ENCODE measurements at places on chromosomes 11 and 22.

- no peak for DNase-seq
These were observed 17.0 kb downstream of the PIM3 start for GRCh38 chr22:49977578-49977977.

DNA sequence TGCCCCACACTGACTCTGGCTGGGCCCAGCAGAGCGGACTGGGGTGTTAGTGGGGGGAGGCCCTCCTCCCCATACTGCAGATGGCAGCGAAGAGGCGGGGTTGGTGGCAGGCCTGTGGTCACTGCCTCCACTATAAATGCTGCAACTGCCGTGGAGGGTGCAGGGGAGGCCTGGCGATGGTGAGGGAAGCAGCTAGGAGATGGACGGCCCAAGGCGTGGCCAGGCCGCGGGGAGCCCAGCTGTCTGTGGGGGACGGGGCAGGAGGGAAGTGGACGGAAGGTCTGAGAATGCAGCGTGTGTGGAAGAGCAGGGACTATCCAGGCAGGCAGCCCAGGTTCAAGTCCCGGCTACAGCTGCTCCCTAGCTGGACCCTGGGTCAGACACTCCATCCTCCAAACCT, 18.3 kb downstream of the DNAL4 start:
- no peak for DNase-seq

DNA sequence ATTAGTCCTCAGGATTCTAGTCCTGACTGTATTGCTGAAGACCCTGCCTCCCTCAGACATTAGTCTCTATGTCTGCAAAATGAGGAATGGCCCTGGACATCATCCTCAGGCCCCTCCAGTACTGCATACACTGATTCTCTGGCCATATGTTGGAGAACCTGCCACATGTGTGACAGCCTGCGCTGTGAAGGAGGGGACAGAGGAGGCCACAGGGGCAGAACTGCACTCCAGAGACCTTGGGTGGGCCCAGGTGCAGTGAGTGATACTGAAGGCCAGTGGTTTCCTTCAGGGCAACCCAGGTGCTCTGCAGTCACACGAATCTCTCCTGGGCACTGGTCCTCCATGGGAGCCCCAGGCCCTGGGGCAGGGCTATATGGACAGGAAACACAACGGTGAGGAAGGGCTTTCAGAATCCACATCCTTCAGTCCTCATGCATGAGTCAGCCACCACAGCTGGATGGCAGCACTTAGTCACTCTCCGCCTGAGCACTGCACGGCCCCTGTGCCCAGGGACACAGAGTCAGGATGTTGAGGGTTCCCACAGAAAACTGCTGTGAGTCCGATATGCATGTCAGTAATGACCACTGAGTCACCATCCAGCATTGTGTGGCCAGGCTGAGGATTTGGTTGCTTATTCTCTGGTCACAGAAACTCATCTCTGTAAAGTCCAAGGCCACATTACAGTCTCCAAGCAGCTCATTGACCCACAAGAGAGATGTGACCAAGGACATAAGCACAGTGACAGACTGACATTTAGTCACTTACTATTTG, 39.7 kb downstream of the ME3 start:
- no peak for DNase-seq

DNA sequence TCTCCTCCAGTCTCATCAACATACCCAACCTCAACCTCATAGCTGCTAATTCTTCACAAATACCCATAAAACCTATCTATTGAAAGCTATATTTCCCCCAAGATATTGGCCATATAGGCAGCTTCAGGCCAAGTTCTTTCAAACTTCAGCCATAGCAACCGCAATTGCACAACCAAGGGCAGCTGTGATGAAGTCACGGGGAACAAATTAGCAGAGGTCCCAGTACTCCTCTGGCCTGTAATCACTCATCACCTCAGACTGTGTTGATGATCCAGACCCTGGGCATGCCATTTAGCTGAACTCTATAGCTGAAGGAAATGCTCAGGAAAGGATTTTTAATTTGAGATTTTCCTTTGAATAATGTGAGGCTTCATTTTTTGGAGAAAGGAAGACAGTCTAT, 84.1 kb downstream of the SLC1A2 start:
- DNase-seq, result no peak

- DNase-seq, result no peak
These were observed 239.0 kb upstream of the CCDC179 start for GRCh38 chr11:23099256-23099655.

GRCh38 chr22:19290400-19291217, 910 bp downstream of the CLTCL1 start:
- no peak for DNase-seq

DNA sequence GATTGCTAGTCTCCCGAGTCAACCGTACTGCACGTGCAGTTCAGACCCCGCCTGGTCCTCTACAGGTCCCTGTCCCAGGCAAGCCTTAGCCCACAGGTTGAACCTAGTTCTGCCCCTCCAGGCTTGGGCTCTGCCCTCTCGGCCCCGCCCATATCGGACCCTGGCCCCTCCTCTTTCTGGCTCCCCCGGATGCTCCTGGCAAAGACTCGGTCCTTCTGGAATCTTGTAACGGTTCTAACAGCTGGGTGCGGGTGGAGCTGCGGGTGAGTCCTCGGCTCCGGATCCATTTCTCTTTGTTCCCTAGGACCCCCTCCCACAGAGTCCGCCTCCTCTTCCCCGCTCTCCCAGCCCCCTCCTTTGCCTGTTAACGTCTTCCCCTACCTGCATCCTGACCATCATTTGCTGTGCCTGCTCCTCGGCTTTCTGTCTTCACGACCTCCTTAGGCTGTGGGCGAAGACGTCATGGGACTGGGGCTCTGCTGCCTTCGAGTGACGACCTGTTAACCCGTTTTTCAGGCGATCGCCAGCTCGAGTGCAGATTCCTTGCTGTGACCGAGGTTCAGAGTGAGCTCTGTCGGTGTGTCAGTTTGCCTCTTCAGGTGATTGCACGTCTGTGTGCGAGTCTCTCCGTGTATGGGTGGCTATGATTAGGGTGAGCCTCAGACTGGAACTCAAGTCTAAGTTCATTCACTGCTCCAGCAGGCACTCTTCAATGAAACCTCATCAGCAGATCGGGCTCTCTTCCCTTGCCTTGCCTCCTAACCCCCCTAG, at the start of gene DNHD1:
Gene DNHD1, plus strand, starts transcription at position 212 of the 771 bp plus-strand sequence. CDS start 936 bp downstream, outside the sequence.
- no peak for DNase-seq

- DNase-seq, result no peak
These were observed 63.3 kb downstream of the LDLRAD3 start for GRCh38 chr11:36007127-36007655.

- DNase-seq, result no peak
These were observed 10.6 kb upstream of the RELT start for GRCh38 chr11:73365352-73366264.

DNA sequence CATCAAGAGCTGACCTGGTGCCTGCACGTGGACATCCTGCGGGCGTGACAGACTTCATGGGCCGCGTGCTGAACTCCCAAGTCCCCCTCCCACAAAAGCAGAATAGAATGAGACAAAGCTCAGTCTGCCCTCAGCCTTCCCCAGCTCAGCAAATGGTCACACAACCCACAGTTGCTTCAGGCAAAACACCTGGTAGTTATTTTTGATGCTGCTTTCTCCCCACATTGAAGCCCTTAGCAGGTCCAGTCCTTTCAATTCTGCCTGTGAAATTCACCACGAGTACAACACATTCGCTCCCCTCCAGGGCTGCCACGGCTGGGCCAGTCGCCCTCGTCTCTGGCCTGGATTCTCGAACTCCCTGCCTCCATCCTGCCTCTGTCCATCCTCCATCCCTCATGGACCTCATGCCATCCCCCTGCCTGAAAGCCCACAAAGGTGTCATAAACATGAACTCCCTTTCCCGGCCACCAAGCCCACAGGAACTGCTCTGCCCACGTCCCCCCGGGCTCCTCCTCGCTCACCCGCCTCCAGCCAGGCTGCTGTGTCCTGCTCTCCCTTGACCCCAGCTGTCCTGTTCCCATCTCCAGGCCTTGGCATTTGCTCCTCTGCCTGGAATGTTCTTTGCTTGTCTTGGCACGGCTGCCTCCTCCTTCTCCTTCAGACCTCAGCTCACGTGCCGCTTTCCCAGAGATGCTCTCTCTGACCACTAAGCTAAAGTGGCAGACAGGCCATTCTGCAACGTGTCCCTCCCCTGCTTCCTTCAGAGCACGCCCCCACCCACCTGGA, 42.1 kb downstream of the SCUBE1 start:
- DNase-seq, result no peak

DNA sequence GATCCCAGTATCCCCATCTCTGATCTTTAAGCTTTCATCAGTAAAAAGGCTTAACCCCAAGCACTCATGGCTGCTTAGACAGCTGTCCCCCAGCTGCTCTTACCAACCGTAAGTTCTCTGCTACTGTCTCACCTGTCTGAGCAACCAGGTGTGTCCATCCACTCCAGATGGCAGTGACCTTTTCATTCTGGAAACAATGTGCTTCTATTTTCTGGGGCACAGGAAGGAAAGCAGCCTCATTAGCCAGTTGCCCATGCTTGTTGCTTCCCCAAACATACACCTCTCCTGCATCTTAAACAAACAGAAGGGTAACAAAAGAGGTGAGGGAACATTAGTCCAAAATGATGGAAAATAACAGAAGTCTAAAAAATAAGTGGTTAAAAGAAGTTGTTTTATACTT, 24.4 kb downstream of the SERGEF start:
- no peak for DNase-seq

GRCh38 chr11:2789331-2789730, 89.5 kb upstream of the KCNQ1OT1 start:
- DNase-seq, result no peak

DNA sequence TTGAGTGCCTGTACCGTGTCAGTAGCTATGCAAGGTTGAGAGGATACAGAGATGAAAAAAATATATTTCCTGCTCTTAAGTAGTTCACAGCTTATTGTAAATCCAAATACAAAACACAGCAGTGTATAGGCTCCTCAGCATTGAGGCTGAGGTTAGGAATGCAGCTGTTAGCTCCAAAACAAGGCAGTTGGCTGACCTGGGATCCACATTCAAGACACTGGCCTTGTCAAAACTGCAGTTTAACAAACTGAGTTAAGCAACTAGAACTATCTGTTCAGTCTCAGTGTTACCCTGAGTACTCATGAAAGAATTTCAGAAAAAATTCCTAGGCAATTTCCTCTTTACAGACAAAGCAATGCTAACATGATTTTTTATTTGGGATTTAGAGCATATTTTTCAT, 42.8 kb downstream of the REXO2 start:
- no peak for DNase-seq

DNA sequence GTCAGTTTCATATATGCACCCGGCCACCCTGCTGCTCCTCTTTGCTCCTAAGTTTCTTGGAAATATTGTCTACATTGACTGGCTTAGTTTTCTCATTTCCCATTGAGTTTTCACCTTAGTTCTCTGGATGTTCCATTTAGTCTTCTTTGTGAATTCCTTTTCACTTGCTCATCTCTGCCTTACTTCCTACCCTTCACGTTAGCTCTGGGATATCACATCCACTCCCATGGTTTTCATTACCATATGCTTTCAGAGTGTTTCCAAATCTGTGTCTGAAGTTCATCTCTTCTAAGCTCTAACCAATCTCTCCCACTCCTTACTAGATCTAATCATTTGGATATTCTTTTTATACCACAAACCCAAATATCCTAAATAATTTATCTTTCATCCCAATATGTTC, 226.4 kb downstream of the FAM76B start:
- DNase-seq, result no peak

- no peak for DNase-seq
These were observed at the start of gene YAP1 for GRCh38 chr11:102109896-102110760. YAP1 (plus strand) TSS chr11:102110447; CDS start chr11:102110849, 402 bp downstream.
